ENCODE measurements at places on chromosomes 7 and 10. TPM values are rescaled to one million over a fixed set of nuclear protein-coding genes. Genes with fewer than 3 reads are reported as not detected.
A peak's percentile ranks its signal among the peaks of the same experiment; 100 is the strongest.

Gene CPA4
- 90.2 TPM for total RNA-seq

Gene GNGT1
- not detected for total RNA-seq

DNA sequence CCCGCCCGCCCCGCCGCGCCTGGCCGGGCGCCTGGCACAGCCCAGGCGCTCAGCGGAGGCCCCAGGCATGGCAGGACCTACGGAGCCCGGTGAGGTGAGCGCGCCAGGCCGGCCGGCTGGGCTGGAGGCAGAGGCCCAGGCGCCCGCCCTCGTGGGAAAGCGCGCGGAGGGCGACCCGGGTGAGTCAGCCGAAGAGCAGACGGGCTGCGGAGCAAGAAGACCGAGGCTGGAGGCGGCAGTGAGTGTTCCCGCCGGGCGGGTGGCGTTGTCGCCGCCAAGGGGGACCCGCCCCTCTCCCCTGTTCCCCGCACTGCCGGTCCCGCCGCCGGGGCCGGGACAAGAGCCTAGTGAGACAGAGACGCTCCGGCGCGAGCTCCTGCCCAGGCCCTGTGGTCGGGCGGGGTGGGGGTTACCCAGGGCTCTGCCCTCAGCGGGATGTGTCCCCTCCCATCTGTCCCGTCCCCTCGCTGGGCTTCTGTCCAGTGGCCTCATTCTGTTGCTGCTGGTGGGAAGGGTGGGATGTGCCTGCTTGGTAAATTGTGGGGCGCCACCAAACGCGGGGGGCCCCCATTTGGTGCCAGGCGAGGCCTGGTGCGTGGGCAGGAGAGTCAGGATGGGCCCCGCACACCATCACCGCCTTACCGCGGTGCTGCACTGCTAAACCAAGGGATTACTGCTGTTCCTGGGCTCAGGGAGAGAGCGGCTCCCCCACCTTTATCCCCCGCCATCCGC lies 17.0 kb upstream of the NODAL start:
- DNase-seq, result peak; percentile 82

Gene RGR
- not detected for total RNA-seq

DNA sequence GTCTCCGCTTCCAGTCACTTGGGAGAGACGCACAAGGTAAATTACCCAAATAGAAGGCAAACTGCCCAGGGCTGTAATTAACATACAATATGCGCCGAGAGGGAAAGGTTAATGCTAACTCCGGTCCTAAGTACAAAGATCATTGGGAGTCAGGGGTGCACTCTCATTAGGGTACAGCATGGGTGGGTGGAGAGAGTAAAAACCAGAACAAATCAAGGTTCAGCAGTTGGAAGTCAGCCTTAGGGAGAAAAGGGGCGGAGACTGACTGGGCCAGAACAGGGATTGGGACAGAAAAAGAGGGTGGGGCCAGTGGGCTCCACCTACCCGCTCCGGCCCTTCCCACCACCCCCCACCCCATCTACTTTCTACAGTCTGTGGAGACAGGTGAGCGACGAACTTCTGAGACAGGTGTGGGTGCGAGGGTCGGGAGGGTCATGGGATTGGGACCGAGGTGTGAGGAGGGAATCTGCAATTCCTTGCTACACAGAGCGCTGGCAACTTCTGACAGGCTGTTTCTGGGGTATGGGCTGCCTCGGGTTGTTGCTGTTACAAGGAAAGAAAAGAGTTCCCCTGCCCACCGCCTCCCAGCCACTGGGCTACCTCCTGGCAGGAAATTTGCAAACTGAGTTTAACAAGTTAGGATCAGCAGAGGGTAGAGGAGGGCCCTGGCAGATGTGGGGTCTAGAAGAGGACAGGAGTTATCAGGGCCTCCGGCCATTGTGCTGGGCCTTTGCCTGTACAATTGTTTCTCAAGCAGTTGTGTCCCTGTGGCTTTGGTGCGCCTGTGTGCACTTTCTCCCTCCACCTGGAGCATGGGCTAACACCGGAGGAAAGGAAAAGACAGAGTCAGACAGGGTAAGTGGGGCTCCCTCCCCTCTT lies at the start of gene TMEM139:
TMEM139 (plus strand) TSS at position 368 of the 879 bp plus-strand sequence. CDS start 1,000 bp downstream, outside the sequence.
- DNase-seq, result no peak

Gene XRCC2
- total RNA-seq, result 3.5 TPM

DNA sequence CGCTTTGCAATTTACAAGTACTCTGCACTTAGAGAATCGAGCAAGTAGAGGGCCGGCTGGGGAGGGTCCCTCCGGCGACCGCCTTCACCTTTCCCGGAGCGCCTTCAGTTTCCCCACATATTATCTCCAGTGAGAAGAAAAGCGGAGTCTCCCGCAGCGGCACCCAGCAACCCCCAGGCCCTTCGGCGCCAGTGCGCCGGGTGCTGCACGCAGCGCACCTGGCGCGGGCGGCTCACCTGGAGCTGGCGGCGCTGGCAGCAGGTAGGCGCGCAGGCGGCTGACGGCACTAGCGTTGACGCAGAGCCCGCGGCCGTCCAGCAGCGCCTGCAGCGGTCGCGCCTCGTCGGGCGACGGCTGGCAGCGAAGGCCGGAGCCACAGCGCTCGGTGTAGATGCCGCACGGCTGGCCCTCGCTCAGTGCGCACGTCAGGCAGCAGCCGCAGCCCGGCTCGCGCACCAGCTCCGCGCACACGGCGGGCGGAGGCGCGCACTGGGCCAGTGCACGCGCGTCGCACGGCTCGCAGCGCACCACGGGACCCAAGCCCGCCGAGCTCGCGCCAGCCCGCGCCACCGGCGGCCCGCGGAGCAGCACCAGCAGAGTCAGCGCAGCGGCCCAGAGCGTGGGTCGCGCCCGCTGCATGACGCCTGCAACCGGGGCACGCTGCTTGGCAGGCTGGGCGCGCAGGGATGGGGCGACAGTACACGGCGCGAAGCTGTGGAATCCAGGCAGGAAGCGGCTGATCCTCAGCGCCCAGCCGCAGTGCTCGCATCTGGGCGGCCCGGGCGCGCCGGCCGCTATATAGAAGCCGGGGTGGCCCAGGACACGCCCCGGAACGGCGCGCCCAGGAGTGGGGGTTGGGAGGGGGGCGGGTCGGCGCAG lies at the start of gene IGFBP3:
IGFBP3 (minus strand) TSS at position 771 of the 879 bp plus-strand sequence; CDS start at position 639, 132 bp downstream.
- peak; percentile 63 for DNase-seq

Gene UCMA
- not detected for total RNA-seq

- peak; percentile 37 for DNase-seq
Observed at GRCh38 chr7:7956531-7957128, 12.0 kb upstream of the GLCCI1 start.

Gene PPRC1
- 23.5 TPM for total RNA-seq

Gene NPSR1
- not detected for total RNA-seq

Gene PTPRN2
- not detected for total RNA-seq

- DNase-seq, result no peak
Observed at GRCh38 chr10:124251317-124252065, 158.1 kb upstream of the CHST15 start.

- DNase-seq, result no peak
Observed at GRCh38 chr10:7876541-7877127, 58.3 kb downstream of the TAF3 start.

DNA sequence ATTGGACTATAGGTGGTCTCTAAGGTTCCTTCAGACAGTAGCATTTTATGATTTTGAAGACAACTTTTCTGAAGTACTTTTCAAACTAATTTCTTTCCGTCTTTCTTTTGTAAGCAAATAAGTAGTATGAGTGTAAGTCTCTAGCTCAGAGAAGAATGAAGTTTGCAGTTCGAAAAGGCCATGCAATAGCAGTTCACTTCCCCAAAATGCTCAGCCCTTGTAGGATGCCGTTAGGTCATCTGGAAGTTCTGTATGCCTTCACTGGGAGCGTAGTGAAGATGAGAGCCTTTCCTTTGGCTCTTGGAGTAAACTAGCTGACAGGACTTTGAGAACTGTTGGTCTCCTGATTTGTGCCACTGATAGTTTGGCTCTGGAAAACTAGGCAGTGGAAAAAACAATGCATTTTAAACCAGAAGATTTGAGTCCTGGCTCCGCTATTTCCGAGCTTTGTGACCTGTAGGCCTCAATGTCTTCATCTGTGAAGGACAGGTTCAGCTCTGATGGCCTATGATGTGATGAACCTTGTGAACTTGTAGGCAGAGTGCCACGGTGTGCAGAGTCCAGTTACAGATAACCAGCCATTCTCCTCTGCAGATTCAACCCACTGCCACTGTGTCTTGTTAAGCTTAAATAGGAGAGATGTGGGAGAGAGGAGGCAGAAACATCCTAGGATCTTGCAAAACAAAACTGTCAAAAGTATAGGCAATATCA lies 18.8 kb downstream of the SGPL1 start:
- DNase-seq, result no peak

DNA sequence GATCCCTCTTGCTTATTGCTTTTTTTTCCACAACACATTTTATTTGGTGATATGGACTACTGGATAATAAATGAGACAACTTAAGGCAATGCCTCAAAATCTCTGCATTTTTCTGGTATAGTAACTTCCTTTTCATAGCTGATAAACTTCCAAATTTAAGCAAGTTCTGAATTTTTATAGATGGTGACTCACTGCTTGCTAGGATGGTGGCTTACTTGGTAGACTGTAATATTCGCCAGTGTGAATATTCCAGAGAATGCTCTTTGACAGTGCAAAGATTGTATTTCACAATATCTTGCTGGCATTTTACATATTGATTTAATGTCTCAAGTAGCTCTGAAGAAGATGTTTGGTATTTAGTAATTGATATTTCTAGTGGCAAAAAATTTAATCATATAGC lies 472.4 kb downstream of the TFEC start:
- peak; percentile 83 for DNase-seq

Gene CUZD1
- total RNA-seq, result 0.32 TPM

Gene CCDC3
- 0.43 TPM for total RNA-seq

DNA sequence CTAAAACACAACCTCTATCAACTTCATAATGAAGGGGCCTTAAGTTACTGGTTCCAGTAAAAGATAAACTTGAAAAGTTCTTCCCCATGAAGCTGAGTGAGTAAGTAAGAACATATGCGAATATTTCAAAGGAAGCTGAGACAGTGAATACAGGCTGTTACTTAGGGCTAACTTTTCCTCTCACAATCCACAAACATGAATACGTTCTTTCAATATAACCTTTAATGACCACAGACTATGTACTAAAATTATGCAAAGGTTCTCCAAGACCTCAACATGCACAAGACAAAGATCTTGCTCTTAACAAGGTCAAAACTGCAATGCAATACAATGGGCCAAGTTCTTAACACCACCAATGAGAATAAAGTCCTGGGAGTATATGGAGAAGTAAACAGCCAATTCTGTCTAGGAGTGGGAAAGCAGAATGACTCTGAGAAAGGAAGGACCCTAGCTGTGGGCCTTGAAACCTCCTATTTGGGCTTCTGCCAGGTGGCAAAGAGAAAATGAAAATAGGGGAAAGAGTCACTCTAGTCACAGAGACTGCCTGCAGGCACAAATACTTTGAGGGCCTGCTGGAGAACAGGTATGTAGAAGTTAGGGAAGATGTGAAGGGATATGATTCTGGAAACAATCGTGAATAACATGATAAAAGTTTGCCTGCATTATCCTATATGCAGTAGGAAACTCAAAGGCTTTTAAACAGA lies 43.7 kb downstream of the OSBPL3 start:
- no peak for DNase-seq

Gene OR2A42
- under 0.01 TPM for total RNA-seq

DNA sequence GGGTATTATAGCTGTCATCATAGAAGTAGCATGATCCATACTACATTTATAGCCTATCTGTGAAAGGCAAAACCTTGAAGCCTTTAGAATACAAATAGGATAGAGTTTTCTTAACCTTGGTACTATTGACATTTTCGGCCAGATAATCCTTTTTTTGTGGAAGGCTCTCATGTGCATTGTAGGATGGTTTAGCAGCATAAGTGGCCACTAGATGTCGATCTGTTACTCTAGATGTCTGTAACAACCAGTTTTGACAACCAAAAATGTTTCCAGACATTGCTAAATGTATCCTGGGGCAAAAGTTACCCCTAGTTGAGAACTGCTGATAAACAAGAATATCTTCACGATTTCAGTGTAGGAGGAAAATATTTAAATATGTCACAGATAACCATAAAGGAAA lies 319.4 kb upstream of the GALNT17 start:
- DNase-seq, result no peak

Measured in fibroblast of villous mesenchyme (primary cell).